ENCODE measurements at places on chromosomes 7 and 10.
A peak's percentile ranks its signal among the peaks of the same experiment; 100 is the strongest.

DNA sequence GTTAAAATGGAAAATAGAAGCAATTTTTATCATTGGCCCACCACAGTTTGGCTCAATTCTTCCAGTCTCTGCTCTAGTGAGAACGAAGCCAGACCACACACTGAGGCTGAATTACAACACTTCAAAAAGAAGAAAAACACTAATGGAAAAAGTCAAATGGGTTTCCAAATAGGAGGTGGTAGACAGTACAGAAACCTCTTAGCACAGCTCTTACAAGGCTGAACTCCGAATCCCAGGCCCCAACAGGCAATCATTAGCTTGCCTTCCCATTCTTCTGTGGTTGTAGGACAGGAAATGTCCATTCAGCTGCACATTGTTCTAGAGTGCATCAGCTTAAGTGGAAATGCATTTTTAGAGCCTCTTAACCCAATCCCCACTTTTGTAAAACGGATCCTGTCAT is 115.1 kb upstream of the MEOX2 start:
- DNase-seq = no peak

DNA sequence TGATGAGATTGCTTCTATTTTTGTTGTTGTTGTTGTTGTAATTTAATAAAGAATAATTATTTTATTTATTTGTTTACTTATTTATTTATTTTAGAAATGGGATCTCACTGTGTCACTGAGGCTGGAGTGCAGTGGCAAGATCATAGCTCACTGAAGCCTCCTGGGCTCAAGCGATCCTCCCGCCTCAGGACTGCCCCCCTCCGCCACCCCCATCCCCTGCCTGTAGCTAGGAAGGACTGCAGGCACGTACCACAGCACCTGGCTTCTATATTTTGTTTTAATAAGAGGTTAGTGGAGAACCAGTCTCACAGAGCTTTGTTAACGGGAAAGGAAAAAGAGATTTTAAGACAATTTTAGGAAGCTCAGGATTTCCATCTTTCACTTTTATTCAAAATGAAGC is 19.5 kb upstream of the SMC3 start:
- no peak for DNase-seq

- DNase-seq = no peak
These were observed 214.4 kb downstream of the CCSER2 start for GRCh38 chr10:84542522-84543490.

GRCh38 chr10:1347962-1348772 is 292.0 kb downstream of the WDR37 start:
- DNase-seq = no peak

- DNase-seq = no peak
These were observed 132.7 kb upstream of the YAE1 start for GRCh38 chr7:39433550-39433949.

GRCh38 chr10:83127942-83128575 is 1011.2 kb upstream of the GHITM start:
- no peak for DNase-seq

- no peak for DNase-seq
These were observed 170.6 kb downstream of the UBE2H start for GRCh38 chr7:129781928-129782817.

GRCh38 chr7:98399890-98400541 is 874 bp downstream of the BAIAP2L1 start:
- DNase-seq = no peak

GRCh38 chr10:3395041-3395440 is 222.5 kb upstream of the PITRM1 start:
- DNase-seq = no peak

DNA sequence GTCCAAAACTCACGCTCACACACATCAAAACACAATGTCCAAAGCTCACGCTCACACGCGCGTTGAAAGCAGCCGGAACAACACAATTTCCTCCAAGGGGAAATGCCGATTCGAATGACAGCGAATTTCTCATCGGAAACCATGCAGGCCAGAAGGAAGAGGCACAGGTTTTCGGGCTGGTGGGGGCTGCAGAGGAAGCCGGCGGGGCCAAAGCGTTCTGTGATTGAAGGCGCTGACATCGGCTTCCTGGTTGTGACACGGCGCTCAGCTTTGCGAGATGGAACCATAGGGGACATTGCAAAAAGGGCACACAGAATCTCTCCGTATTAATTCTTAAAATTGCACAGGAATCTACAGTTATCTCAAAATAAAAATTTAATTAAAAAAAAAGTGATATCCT is 61.3 kb downstream of the FOXL3 start:
- peak; percentile 53 for DNase-seq

DNA sequence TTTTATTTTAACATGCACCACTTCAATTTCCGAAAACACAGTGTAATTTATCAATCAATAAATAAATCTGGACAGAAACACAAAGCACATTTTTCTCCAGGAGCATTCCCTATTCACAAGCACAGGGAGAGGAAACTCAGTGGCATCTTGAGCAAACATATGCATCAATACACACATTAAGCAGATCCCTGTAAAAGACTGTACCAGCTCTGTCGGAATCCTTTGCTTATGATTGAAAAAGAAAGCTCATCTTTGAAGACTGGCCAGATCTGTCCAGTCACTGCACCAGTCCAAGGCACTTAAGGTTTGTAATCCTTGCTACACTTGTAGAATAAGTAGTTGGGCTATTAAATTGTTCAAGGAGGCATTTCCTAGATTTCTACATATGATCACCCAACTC is 343.9 kb downstream of the BMPER start:
- no peak for DNase-seq

DNA sequence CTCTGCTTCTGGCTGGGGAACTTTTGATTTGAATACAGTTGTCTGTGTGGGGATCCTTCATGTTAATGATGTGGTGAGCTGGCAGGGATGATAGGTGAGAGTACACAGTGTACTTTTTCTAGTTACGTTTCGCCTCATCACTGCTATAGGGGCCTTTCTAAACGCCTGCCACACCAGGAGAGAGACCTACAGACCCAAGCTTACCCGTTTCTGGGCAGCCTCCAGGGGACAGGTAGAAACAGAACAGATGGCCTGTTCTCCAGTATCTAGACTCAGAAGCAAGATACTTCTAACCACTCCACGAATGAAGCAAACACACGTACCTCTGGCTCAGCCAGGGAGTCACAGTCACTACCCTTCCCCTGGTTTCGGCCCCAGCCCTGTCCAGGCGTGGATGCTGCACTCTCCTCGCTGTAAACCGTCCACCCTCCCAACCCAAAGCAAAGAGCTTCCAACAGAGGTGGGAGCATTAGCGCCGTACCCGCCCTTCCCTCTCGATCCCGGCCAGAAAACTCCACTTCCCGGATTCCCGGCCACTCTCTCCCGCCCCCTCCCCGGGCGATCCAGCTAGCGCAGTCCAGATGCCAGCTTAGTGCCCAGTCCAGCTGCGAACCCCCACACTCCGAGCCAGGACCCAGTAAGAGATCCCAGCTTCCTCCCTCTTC is 1.2 kb downstream of the CCDC6 start:
- no peak for DNase-seq

GRCh38 chr10:129550076-129550475 is 83.0 kb downstream of the MGMT start:
- no peak for DNase-seq

DNA sequence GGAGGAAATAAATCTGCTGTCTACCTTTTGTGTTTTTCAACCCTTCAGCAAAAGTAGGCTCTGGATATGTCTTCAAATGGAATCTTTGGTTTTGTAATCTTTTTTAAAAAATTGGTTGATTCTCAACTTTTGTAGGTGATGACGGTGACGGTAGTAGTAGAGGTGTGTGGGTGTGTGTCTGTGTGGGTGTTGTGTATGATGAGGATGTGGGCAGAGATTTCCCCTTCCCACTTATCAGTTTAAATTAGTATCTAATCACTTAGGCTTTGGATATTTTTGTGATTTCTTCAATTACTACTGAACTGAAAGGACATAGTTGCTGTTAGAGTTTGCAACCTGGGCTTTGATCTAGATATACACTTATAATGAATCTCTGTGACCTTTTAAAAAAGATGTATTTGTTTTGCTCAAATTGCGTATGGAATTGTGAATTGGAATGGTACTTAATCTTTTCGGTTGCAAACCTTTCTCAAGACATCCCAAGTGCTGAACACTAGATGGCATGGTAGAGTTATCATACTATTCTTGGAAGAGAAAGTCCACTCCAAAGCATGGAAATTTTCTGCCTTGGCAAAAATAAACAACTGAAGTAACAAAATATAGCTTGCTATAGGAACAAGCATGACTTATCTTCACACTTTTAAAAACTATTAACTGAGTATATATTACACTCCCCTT is 51.9 kb upstream of the A1CF start:
- DNase-seq = no peak

DNA sequence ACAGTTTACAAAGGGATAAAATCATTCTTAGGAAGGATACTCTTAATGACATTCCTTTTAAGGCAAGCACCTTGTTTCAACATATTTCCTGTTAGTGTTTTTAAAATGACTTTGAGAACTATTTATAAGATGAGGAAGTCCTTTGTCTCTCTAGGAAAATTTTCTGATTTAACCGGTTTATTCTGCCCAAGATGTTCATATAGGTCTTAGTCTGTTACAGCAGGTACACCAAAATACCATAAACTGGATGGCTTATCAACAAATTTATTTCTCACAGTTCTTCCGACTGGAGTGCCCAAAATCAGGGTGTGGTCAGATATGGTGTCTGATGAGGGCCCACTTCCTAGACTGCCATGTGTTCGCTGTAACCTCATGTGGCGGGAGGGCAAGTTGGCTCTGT is 77.9 kb downstream of the GSAP start:
- no peak for DNase-seq

GRCh38 chr10:120451968-120452367 is 5.1 kb upstream of the PLPP4 start:
- DNase-seq = no peak

GRCh38 chr10:110698782-110699201 is 54.7 kb downstream of the RBM20 start:
- DNase-seq = no peak

GRCh38 chr10:77801474-77802161 is 124.9 kb downstream of the DLG5 start:
- DNase-seq = peak; percentile 21

DNA sequence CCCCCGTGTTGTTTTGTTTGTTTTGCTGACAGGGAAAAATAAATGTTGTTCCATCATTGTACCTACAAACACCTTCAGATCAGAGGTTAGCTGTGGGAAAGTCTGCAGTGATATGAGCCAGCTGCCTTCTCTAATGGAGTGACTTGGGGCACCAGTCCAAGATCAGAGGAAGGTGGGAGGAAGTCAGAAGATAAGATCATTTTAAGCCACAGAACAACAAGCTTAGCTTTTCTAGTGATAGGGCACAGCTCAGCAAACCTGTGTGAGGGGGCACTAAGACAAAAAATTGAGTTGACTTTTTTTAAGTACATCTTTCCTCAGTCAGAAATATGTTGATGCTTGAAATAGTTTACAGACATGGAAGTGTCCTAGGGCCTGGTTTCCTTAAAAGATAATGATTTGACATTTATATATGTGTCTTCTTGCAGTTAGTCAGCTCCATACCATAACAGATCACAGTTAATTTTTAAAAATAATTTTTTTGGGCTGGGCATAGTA is 240.3 kb upstream of the KAT6B start:
- DNase-seq = peak; percentile 24

GRCh38 chr7:69833964-69834363 is 235.7 kb downstream of the AUTS2 start:
- DNase-seq = no peak

- DNase-seq = no peak
These were observed 6.2 kb downstream of the REEP3 start for GRCh38 chr10:63527401-63527800.

GRCh38 chr10:130615457-130615856 is 479.3 kb downstream of the GLRX3 start:
- DNase-seq = no peak

GRCh38 chr10:112565434-112566053 is 118.5 kb downstream of the VTI1A start:
- no peak for DNase-seq

DNA sequence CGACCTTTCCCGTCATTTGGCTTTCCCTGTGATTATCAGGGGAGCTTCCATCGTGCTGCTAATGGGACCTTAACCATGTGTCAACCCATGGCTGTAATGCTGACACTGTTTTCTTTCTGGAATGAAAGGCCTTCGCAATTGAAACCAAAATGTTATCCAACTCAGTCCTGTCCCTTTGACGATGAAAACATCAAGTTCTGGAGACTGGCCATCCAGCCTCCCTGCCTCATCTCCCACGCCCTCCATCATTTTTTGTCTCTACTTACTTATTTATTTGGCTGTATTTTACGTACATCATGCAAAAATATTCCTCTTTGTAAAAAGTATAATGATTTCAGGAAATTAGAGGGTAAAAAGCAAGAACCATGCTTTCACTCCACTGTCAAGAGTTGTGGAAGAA is 69.8 kb downstream of the EGFR start:
- no peak for DNase-seq

DNA sequence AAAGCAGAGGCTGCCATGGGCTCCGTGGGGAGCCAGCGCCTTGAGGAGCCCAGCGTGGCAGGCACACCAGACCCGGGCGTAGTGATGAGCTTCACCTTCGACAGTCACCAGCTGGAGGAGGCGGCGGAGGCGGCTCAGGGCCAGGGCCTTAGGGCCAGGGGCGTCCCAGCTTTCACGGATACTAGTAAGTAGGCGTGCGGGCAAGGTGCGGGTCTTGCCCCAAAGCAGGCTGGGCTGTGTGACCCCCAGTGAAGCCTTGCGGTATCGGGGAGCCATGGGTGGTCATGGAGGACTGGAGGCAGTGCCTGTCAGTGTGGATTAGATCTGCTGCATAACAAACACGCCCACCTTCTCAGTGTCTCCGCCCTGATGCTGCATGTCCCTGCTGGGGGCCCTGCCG is 5.1 kb downstream of the SLC29A4 start:
- DNase-seq = no peak

- DNase-seq = no peak
These were observed 7.3 kb downstream of the TSPAN15 start for GRCh38 chr10:69458430-69459100.

- DNase-seq = no peak
These were observed 1.9 kb upstream of the TRPV6 start for GRCh38 chr7:142887282-142888015.

DNA sequence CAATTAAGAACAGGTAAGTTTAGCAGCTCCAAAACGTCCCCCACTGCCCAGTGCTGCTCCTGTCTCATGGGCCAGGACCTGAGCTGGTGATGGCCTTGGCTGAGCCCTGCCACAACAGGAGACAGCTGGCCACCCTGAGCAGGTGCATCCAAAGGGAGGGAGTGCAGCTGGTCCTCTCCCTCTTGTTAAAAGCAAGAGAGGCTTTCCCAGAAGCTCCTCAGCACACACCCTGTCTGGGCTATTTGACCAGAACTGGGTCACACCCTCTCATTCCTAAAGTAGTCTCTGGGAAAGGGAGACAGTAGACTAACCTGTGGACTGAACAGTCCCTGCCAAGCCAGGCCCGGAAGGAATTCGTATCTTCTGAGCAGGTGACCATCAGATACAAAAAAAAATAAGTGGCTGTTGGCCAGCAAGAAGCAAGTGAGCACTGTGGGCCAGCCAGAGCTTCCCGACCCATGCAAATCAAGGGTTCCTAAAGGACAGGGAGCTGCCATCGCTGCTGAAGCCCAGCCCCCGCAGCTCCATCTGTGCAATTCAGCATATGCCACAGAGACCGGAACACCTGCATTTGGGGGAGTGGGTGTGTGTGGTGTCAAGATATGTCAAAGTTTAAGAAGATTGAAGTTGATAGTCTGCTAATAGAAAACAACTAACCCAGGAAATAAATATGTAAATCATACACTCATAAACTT is 2.1 kb upstream of the TMEM72 start:
- no peak for DNase-seq
